Large intestine (tissue), 12 donors: ENCODE measurements at places on chromosomes 1 and 21.

GRCh38 chr1:3066250-3066711 lies 2.7 kb upstream of the PRDM16 start:
- no peak for DNase-seq

- DNase-seq: peak; percentile 86
These were observed 23.9 kb upstream of the TMEM52 start for GRCh38 chr1:1942753-1943656.

DNA sequence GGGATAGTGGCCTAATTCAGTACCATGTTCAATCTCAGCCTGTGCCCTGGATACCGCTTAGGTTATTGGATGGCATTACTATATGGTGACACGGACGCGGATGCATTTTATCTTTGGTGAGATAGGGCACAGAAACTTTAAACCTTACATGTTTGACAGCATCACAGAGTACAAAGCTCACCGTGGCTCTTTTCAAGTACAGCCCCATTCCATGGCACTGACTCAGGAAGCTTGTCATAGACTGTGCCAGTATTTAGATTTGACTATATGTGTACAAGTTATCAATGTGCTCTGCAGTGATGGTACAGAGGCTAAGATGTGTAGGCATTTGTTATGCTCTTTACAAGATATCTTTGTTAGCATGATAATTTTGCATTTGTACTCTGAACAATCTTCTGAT lies 169.0 kb downstream of the RYR2 start:
- DNase-seq: no peak

- no peak for DNase-seq
These were observed 27.2 kb upstream of the SELENON start for GRCh38 chr1:25772692-25773245.

DNA sequence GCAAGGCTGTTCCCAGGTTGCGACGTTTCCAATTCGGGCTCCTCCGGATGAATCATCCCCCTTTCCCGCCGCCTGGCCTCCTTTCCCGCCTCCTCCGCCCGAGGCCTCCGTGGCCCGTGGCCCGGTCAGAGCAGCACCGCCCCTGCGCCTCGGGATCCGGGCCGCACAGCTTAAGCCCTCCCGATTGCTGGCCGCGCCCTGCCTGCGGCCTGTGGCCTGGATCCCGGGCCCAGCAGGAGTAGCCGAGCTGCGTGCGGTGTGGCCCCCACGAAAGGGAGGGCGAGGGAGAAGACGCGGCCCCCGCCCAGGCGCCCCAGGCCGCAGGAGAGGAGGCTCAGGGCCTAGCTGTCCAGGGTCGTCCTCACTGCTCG lies 1.0 kb downstream of the TMEM200B start:
- DNase-seq: no peak

DNA sequence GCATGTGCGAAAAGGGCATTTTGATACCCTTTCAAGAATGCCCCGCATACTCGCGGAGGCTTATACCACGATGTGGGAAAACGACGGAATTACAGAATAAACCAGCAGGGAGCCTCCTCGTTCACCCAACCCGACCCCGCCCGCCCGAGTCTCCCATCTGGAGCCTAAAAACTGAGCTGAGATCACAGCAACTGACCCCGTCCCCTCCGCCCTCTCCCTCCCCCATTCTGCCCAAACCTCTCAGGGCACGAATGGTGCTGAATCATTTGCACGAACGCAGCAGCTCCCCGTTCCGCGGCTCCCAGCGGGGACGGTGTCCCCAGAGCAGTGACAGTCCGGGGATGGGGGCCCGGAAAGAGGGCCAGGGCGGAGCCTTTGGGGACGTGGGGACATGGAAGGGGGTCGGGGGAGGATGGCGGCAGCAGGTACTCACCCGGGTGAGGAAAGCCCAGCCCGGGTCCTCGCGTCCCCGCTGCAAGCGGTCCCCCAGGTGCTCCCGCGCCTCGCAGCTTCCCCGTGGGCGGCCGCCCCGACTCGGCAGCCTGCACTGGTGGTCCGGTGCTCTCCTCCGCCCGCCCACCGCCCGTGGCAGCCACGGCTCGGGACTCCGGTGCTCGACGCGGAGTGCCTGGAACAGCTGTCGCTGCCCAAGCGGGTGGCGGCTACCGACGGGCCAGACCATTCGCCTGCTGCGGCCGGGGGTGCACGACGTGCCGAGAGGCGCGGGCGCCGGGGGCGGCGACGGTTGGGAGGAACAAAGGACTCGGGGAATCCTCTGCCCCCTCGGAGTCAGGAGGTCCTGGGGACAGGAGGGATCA lies at the start of gene TTLL7:
TSS of gene TTLL7 (minus strand) at position 635 of the 818 bp plus-strand sequence. CDS start 46,921 bp downstream, outside the sequence.
- DNase-seq: peak; percentile 82

GRCh38 chr1:87926921-87927320 lies 598.2 kb downstream of the LMO4 start:
- no peak for DNase-seq

GRCh38 chr21:39612233-39613040 lies at the start of gene B3GALT5:
TSS of gene B3GALT5 (plus strand) at chr21:39612940. CDS start at chr21:39660560, 47,620 bp downstream.
- DNase-seq: no peak

DNA sequence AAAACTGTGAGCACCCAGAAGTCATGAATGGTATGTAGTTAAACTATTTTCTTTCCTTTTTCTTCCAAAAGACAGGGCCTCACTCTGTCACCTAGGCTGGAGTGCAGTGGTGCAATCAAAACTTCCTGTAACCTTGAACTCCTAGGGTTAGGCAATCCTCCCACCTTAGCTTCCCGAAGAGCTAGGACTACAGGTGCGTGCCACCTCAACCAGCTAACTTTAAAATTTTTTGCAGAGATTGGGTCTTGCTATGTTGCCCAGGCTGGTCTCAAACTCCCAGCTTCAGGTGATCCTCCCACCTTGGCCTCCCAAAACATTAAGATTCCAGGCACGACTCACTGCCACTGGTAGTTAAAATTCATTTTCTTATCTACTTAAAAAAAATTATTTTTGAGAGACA lies 62.5 kb downstream of the GATAD2B start:
- DNase-seq: no peak

DNA sequence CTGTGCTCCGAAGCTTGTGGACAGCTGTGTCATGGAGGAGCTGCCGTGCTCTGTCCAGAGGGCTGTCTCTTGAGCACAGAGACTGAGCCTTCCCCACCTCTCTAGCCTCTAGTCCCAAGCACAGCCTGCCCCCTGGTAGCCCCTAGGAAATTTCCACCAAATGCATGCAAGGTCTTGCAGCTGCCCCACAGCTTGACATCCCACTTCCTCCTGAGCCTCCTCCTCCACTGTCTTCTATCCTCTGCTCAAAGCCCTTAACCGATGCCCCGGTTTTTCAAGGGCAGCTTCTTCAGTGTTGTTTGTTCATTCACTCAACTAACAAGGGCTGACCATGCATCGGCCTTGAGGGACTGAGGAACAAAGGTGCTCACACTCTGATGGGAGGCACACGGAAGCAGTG lies 20.6 kb upstream of the PROK1 start:
- DNase-seq: no peak

GRCh38 chr1:178538192-178538916 lies 25.4 kb downstream of the TEX35 start:
- DNase-seq: peak; percentile 51

DNA sequence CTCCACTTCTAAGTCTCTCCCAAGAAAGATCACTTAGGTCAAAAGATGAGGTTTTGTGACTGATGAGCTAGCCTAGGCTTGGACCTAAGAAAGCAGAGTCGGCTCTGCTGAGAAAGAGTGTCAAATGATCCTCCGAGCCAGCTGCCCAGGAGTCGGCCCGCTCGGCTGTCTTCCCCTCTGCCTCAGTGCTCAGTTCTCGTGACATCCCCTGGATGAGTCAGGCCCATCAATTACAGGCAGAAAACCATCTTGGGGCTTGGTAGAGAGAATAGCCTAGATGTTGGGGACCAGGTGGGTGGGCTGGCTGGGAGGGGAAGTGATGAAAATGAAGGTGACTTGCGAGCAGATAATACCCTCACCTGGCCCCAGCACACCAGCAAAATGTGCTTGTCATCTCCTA lies 60.5 kb downstream of the SLC66A1 start:
- DNase-seq: no peak

DNA sequence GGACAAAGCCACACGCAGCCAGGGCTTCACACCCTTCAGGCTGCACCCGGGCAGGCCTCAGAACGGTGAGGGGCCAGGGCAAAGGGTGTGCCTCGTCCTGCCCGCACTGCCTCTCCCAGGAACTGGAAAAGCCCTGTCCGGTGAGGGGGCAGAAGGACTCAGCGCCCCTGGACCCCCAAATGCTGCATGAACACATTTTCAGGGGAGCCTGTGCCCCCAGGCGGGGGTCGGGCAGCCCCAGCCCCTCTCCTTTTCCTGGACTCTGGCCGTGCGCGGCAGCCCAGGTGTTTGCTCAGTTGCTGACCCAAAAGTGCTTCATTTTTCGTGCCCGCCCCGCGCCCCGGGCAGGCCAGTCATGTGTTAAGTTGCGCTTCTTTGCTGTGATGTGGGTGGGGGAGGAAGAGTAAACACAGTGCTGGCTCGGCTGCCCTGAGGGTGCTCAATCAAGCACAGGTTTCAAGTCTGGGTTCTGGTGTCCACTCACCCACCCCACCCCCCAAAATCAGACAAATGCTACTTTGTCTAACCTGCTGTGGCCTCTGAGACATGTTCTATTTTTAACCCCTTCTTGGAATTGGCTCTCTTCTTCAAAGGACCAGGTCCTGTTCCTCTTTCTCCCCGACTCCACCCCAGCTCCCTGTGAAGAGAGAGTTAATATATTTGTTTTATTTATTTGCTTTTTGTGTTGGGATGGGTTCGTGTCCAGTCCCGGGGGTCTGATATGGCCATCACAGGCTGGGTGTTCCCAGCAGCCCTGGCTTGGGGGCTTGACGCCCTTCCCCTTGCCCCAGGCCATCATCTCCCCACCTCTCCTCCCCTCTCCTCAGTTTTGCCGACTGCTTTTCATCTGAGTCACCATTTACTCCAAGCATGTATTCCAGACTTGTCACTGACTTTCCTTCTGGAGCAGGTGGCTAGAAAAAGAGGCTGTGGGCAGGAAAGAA lies 8.1 kb downstream of the PSRC1 start:
- peak; percentile 76 for DNase-seq

- DNase-seq: no peak
These were observed 882.9 kb upstream of the ADGRL2 start for GRCh38 chr1:80917826-80918225.

DNA sequence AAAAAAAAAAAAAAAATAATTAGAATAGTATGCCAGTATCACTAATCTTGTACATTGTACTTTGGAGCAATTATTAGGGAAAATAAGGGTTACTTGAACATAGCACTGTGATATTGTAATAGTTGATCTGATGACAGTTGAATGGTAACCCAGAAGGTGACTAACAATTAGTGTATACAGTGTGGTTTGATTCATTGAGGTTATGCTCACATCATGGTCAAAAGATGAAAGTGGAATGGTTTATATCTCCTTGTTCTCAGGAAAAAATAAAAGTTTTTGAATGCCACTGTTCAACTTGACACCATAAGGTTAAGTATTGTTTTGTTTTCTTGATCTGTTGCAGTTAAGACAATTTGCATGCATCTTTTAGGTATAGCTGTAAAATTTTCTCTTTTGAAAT lies 87.0 kb downstream of the GPR52 start:
- no peak for DNase-seq

DNA sequence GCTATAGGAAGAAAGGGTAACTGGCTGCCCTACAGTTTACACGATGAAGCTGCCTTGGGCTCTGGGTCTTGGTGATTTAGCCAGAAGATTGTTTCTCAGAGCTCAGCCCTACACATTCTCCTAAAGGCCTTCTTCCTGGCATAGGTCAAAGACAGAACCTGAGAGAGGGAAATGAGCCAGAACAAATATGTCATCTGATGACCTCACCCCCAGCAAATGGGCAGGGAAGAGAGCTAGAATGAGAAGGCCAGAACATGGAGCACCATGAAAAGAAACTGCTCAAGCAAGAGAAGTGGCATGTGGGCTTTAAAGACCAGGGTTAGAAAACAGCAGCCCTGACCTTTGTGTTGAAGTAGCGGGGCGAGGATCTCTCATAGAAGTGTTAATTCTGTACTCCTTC lies 5.5 kb upstream of the ILDR2 start:
- DNase-seq: no peak

- peak; percentile 61 for DNase-seq
These were observed 32.9 kb downstream of the TENT5C start for GRCh38 chr1:117638759-117639158.
